CD8-positive, alpha-beta memory T cell (primary cell): ENCODE measurements at places on chromosomes 11 and 22.

GRCh38 chr11:123253911-123254310, 58.9 kb upstream of the CLMP start:
- DNase-seq: no peak

GRCh38 chr22:40819599-40820140, 524 bp upstream of the SLC25A17 start:
- DNase-seq: no peak

DNA sequence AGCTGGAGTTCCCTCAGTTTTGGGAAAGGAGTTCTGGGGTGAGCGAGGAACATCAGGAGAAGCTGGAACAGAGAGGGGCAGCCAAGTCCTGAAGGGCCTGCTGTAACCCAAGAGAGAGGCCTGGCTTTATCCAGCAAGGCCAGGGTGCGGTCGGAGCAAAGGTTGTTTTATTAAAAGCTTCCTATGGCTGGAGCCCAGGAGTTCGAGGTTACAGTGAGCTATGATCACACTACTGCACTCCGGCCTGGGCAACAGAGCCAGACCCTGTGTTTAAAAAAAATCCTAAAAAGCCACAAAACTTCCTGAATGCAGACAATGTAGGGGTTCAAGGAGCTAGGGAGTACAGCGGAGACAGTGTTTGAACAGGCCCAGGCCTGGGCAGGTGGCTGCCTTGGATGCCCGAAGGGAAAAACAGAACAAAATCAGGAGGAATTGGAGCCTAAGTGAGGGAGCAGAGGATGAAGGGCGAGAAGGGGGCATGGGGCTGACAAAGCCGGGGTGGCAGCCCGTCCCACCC, 22.2 kb upstream of the MALAT1 start:
- no peak for DNase-seq

GRCh38 chr11:96622026-96622634, 232.3 kb downstream of the JRKL start:
- DNase-seq: no peak

GRCh38 chr11:47980907-47981621, 705 bp downstream of the PTPRJ start:
- peak; percentile 24 for DNase-seq

DNA sequence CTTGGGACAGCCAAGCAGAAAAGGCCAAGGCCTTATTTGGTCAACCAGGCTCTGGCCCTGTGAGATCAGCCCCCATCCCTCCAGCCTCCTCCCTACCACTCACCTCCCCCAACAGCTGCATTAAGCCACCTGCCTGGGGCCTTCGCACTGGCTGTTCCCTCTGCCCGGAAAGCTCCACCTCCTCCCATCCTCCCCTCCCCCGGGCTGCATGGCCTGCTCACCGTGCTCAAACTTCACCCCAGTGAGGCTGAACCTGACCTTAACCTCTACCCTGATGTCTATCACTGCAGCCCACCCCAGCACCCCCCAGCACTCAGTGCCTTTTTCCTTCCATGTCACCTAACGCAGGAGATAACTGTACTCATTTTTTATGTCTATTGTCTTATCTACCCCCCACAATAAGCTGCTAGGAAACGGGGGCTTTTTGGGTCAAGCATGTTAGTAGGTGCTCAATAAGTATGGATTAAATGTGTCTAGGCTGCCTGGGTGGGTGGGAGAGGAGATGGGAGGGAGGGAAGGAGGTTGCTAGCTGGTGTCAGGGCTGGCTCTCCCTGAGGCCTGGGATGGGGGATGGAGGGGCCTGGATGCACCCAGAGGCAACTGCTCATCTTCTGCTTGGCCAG, 912 bp downstream of the PTPRCAP start:
- DNase-seq: peak; percentile 77

GRCh38 chr11:2190657-2191471, 19.2 kb upstream of the TH start:
- DNase-seq: no peak

DNA sequence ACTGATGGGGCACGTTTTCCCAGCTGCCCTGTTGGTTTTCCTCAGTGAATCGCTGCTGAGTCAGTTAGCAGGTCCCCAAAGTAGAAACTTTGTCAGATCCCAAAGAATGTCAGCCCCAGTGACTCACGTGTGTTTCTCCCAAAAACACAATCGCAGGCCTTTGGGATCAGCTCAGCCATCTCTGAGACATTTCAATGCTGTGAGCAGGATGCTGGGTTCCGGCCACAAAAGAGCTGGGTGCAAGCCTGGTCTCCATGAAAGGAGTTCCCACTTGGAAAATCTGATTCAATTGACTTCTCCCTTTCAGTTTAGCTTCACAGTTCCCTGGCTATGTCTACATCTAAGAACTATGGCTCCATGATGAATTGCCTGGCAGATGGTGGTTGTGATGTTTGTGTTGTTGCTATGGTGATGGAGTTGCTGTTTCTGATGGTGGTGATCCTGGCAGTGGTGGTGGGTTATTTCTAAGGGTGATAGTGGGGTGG, 28.0 kb downstream of the MYEOV start:
- no peak for DNase-seq

DNA sequence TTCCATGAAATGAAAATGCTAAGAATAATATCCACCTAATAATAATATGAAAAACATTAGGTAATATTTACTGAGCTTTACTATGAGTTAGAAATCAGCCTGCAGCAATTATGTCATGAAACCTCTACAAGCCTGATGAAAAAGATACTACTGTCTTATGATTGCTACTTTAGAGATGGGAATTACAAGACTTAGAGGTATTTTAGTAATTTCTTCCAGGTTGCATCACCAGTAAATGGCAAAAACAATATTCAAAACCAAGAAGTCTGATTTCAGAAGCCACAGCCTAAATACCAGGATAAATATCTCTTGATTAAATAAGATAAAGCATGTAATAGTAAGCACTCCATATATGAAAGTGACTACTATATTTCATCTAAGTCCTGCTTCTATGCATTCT, 13.8 kb downstream of the OR5B21 start:
- DNase-seq: no peak

DNA sequence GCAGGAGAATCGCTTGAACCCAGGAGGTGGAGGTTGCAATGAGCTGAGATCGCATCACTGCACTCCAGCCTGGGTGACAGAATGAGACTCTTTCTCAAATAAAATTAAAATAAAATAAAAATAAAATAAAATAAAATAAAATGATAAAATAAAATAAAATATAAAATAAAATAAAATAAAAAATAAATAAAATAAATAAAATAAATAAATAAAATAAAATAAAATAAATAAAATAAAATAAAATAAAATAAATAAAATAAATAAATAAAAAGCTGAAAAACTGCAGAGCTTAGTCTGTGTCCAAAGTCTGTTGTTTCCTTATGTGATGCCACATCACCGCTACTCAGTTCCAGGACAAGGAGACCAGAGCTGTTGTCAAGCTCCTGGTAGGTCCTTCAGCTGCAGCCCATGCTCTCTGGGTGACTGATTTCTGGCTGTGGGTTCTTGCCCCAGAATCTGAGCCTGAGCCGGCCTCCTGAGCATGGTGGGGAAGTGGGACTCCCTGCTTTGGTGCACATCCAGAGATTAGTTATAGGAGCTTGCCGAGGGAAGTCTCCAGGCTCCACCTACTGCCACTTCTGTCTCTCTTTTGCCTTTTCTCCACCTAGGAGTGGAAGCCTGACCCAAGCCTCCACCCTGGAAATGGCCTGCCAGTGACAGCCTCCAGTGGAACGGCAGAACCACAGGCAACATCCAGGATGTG, 31.3 kb upstream of the ADA2 start:
- no peak for DNase-seq

- no peak for DNase-seq
Observed at GRCh38 chr11:112570333-112570732, 309.7 kb upstream of the PLET1 start.

DNA sequence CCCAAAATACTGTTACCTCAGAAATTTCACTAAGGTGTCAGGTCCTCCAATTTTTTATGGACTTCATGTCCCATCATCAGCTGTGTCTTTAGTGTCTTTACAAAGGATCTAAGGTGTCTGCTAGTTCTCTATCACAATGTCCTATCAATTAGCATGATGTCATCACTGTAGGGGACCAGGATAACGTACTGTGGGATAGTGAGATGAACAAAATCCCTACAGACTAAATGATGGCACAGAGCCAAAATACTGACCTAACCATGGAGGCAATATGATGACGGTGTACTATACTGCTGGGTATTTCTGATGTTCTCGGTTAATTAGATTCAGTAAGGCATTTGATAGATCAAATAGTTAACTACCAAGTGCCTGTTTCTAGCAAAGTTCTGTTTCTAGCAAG, 82.5 kb downstream of the SBF2 start:
- DNase-seq: no peak

- peak; percentile 86 for DNase-seq
Observed at GRCh38 chr22:41780746-41781505, 19.6 kb upstream of the CCDC134 start.

DNA sequence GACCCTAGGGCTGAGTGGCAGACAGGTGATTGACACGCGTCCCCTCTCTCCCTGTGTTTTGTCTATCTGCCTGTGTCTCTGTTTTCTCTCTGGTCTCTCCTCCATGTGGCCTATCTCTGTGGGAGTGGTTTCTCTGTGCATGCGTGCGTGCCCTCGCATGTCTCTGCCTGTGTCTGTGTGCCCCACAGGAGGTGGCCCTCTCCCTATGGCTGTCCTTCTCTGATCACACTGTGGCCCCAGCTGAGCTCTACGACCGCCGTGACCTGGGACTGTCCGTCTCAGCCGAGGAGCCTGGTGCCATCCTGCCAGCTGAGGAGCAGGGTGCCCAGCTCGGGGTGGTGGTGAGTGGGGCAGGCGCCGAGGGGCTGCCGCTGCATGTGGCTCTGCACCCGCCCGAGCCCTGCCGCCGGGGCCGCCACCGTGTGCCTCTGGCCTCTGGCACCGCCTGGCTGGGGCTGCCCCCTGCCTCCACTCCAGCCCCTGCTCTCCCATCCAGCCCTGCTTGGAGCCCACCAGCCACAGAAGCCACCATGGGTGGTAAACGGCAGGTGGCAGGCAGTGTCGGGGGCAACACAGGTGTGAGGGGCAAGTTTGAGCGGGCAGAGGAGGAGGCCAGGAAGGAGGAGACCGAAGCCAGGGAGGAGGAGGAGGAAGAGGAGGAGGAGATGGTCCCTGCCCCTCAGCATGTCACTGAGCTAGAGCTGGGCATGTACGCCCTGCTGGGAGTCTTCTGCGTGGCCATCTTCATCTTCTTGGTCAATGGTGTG, 11.6 kb downstream of the TMEM132A start:
- DNase-seq: no peak

DNA sequence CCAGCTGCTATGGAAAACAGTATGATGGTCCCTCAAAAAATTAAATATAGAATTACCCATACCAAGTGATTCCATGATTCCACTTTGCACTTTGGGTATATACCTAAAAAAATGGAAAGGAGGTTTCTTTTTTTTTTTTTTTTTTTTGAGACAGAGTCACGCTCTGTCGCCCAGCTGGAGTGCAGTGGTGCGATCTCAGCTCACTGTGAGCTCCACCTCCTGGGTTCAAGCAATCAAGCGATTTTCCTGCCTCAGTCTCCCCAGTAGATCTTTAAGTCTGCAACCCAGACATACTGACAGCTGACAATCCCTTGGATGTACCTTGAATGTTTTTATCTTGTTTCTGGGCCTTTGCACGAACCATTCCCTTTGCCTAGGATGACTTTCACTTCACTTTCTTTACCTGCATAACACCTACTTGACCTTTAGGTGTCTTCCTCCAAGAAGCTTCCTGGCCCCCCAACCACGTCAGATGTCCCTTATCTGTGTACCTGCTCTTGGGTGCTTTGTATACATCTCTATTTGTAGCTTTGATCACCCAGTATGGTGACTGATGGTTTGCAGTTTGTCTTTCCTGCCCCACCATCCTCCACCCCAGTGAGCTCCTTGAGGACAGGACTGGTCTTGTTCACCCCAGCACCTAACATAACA, 11.6 kb downstream of the UCP3 start:
- DNase-seq: no peak

GRCh38 chr11:34267013-34267412, 90.8 kb downstream of the ABTB2 start:
- no peak for DNase-seq
